ENCODE measurements at places on chromosomes 6 and 20.
A peak's percentile ranks its signal among the peaks of the same experiment; 100 is the strongest.

DNA sequence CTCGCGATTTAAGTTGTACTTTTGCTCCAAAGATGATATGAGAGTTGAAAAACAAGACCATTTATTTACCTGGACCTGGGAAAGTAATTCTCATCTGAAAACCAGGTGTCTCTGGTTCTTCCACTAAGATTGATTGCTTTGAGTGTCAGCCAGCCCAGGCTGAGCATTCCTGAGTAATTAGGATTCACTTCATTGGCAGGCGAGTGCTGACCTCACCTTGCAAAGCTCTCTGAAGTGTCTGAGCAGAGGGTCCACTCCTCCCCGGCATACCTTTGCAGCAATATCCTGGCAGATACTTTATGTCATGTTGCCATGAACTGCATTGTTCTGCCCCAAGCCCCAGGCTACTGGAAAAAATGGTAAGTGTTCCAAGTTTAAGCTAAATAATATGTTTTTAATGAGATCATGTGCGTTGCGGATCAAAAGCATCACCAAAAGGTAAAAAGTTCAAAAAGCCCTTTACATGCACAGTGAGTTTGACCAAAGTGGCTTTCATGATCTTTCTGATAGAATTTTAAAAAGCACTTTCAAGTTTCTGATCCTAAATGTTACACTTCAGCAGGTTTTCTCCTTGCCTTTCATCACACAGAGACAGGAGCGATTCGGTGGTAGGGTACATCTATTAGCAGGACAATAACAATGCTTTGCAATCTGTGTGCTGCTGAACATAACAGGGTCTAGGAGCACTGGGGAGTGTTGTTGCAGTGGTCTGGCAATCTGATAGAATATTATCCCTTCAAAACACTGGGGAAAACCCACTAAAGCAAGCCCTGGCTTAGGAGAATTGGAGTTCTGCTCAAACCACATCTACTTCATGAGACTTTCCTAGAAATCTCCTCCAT, 127.8 kb upstream of the EEF1E1 start:
- no peak for DNase-seq

DNA sequence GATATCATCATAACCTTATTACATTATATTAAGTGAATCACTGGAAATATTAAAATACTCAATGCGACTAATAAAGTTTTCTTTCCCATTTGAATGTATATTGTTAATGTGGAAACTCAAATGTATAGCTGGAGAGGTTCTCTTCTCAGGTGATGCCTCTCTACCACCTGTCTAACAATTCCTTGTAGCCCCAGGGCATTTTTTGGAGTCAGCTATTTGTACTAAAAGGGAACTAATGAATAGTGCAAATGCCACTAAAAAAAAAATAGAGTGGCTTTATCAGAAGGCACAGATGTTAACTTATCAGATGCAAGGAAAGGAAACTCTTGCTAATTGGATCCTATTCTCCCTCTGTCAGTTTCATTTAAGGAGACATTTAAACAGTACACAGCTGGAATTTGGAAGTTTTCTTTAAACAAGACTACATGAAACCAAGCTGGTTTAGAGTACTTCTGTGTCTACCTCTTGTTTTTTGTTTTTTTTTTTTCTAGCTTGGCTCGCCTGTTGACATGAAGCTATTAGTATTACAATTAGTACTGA, 897.0 kb upstream of the SLC35B3 start:
- DNase-seq: no peak

- DNase-seq: no peak
Measured at GRCh38 chr6:155013457-155013876, 18.4 kb downstream of the TIAM2 start.

GRCh38 chr6:134849920-134850447, 99.9 kb downstream of the ALDH8A1 start:
- no peak for DNase-seq

DNA sequence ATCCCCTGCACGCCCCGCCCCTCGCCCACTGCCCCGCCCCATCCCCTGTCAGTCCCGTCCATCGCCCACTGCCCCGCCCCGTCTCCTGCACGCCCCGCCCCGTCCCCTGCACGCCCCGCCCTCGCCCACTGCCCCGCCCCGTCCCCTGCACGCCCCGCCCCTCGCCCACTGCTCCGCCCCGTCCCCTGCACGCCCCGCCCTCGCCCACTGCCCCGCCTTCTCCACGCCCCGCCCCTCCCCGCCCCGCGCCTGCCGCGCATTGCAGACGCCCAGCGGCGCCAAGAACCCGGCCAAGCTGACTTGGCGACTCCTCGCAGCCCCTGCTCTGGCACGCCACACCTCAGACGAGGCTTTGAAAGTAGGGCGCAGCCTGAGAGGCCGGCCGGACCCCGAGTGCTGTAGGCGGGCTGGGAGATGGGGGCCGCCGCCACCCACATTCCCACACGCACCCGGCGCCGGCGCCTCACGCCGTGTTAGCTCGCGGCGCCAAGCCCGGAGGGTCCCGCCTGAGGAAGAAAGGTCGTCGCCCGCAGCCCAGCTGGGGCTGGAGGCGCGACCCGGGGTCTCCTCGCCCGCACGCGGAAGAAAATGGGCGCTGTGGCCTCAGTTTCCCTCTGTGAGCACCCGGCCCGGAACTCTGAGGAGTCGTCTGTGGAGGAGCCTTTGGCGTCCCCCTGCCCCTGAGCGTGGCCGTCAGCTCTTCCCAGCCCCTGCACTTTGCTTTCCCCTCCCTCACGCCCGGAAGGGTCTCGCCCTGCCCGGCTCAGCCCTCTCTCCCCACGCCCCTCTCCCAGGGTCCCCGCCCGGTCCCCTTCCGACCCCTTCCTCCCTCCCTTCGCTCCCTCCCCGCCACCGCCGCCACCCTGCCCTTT, at the start of gene RAD21L1:
Gene RAD21L1 (plus strand): TSS at position 262 of the 872 bp plus-strand sequence. CDS start 2,410 bp downstream, outside the sequence.
- peak; percentile 64 for DNase-seq

DNA sequence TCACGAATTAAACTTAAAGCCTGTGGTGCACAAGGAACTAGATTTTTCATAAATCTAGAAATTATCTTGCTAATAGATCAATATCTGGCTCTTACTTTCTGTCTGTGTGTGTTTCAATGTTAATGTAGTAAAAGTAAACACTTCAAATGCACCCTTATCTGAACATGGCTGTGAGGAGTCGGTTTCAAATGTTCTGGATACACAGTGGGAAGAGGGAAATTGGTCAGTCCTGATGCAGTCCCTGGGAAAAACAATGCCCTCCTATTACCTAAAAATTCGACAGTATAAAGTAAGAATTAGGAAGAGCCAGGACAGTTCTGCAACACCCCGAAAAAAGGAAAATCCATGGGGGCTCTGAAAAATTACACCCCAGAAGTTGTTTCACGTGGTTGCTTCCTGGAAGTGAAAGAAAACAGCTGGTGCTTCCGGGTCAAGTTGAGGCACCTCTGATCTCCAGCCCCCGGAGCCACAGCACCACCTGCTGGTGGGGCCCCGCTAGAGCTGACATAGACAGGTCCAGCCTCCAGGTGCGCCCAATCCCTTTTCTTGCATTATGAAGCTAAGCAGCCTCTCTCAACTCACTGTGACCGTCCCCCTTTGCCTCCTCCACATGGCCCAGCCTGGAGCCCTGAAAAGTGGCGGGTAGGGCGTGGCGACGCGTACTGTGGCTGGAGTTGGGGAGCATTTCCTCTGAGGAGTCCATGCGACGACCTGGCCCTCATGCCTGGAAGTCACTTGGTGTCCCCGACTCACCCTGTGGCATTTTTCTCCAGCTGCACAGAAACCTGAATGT, 8.3 kb downstream of the SEMG2 start:
- no peak for DNase-seq

DNA sequence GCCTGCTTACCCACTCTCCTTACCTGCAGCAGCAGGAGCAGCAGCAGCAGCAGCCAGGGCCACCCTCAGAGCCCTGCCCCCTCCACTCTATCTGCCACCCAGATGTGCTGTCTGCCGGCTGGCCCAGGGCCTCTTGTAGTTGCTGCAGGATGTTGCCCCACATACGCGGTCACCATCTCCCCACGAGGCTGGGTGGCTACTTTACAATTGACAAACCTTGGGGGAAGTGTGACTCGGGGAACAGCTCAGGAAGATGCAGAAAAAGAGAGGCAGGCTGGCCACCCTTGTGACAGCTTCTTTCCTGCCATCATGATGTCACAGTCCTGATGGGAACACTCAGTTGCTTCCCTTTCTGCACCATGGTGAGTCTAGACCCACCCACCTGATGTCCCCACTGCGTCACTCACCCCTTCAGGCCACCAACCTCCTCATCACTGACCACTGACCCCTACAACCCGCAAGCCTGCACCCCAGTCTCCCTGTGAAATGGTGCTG, 14.5 kb downstream of the TREM1 start:
- DNase-seq: no peak

- DNase-seq: no peak
Measured at GRCh38 chr6:129672341-129672682, 37.7 kb downstream of the ARHGAP18 start.

GRCh38 chr20:37265152-37265551, 3.5 kb upstream of the GHRH start:
- no peak for DNase-seq

- no peak for DNase-seq
Measured at GRCh38 chr20:47680804-47681529, 104.3 kb downstream of the SULF2 start.

- DNase-seq: peak; percentile 58
Measured at GRCh38 chr6:128731249-128732165, 151.4 kb upstream of the LAMA2 start.

- DNase-seq: no peak
Measured at GRCh38 chr6:45988635-45989034, 27.0 kb downstream of the CLIC5 start.

DNA sequence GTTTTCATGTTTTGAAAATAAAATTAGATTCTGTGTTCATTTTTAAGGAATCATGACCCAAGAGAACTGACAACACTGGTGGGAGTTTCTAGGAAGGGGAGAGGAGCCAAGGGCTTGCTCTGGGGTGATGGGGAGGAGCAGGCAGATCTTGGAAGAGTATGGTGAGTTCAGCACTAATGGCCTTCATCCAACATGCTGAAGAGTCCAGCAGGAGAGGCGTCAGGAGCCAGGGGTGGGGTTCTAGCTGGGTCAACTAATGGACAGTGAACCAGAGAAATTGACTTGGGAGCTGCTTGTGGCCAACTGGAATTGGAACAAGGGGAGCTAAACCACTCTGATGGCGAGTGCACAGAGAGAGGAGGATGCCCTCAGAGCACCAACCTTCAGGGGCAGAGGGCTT, 107.1 kb downstream of the MRPL14 start:
- DNase-seq: no peak

DNA sequence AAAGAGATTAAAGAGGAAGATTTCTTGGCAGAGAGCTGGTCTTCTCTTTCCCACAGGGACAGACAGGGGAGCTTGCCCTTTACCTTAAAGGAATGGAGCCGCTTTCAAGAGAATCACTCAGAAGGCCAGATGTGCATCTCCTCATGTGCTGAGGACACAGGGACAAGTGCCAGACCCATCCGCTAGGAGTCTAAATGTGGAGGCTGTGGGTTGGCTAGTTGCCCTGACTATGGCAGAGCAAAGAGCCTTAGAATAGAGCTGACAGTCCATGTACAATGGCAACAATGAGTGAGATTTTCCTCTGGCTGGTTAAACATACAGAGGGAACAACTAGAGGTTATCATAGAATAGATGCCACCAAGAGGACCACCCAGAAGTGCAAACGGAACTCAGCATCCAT, 7.3 kb upstream of the DOK5 start:
- no peak for DNase-seq

DNA sequence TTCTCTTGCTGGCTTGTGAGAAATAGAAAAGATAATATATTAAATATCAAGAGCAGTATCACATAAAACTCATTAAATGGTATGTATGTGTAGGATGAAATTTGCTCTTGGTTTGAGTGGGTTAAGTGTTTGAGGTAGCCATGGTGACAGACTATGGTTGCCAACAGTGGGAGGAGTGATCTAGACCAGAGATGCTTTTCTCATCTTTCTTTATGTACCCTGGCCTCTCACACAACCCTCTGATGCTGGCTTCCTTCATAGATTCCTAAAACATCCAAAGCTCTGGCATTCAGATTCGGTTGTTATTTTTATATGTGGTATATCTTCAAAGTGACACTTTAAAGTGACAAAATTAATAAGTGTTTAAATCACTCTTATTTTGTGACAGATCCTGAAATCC, 9.0 kb upstream of the MLIP start:
- DNase-seq: no peak

GRCh38 chr6:111653434-111653833, 47.8 kb upstream of the TRAF3IP2 start:
- DNase-seq: no peak

- DNase-seq: no peak
Measured at GRCh38 chr6:66838764-66839163, 1131.7 kb upstream of the EYS start.

DNA sequence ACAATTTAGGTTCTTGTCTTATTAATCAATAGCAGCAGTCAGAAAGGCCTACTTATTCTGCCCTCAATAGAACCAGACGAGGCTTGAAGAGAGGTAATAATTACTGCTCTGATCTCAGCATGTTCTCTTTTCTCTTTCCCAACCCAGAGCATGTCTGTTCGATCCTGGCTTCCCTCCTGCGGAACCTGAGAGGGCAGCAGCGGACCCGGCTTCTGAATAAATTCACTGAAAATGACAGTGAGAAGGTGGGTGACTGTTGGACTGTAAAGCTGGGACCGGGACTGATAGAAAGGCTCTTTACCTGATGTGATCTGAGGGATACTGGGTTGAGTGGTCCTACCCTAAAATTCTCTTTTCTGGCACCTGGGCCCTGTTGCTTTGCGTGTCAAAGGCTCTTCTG, 63.0 kb upstream of the VSTM2L start:
- no peak for DNase-seq

- no peak for DNase-seq
Measured at GRCh38 chr6:3857468-3858456, 8.6 kb downstream of the FAM50B start.

DNA sequence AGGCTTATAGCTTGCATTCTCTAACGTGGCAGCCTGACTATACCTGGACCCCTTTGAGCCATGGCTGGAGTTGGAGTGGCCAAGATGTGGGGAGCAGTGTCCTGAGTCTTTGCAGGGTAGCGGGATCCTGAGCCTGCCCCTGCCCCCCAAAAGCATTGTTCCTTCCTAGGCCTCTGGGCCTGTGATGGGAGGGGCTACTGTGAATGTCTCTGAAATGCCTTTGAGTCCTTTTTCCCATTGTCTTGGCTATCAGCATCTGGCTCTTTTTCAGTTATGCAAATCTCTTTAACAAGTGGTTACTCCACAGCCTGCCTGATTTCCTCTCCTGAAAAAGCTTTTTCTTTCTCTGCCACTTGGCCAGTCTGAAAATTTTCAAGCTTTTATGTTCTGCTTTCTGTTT, 17.0 kb upstream of the PRL start:
- no peak for DNase-seq

- peak; percentile 97 for DNase-seq
Measured at GRCh38 chr6:98834060-98835031, at the start of gene POU3F2. Gene POU3F2 (plus strand): TSS chr6:98834574. CDS start chr6:98834874, 300 bp downstream.

- no peak for DNase-seq
Measured at GRCh38 chr20:36967636-36968035, 16.1 kb upstream of the SAMHD1 start.
